Stimulated activated CD4-positive, alpha-beta T cell treated with anti-CD3 and anti-CD28 coated beads, Interleukin-1b, Interleukin-23, amount 100 ng/mL, for 1 hour (primary cell): ENCODE measurements at places on chromosomes 11 and 22.

DNA sequence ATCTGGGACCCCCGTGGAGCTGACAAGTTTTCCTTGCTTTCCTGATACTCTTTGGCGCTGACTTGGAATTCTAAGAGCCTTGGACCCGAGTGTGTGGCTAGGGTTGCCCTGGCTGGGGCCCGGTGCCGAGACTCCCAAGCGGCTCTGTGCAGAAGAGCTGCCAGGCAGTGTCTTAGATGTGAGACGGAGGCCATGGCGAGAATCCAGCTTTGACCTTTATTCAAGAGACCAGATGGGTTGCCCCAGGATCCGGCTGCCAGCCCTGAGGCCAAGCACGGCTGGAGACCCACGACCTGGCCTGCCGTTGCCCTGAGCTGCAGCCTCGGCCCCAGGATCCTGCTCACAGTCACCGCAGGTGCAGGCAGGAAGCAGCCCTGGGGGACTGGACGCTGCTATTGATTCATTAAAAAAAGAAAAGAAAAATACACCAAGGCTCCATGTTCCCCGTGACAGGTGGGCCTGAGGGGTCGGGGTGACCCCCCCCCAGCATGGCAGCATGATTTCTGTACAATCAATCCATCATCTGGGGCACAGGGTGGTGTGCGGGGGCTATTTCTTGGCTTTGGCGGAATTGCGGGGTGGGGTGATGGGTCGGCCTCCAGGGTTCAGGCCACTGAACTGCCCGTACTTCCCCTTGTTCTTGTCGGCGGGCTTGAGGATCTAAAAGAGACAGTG, 3.5 kb downstream of the PPP1CA start:
- no peak for DNase-seq

DNA sequence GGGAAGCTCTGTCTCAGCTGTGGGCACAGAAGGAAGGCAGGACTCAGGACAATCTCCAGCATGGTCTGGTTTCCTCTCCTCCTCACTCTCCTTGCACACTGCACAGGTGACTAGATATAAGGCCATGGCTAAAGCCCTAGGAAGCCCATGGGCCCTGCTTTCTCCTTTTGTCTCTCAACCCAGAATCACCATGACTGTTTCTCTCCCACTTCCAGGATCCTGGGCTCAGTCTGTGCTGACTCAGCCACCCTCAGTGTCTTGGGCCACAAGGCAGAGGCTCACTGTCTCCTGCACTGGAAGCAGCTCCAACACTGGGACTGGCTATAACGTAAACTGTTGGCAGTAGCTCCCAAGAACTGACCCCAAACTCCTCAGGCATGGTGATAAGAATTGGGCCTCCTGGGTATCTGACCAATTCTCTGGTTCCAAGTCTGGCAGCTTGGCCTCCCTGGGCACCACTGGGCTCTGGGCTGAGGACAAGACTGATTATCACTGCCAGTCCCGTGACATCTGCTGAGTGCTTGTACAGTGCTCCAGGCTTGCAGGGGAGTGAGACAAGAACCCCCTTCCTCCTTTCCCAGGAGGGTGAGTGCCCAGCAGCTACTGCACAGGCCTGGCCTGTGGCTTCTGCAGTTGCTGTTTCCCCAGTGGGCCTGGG, 104.0 kb upstream of the TOP3B start:
- no peak for DNase-seq

DNA sequence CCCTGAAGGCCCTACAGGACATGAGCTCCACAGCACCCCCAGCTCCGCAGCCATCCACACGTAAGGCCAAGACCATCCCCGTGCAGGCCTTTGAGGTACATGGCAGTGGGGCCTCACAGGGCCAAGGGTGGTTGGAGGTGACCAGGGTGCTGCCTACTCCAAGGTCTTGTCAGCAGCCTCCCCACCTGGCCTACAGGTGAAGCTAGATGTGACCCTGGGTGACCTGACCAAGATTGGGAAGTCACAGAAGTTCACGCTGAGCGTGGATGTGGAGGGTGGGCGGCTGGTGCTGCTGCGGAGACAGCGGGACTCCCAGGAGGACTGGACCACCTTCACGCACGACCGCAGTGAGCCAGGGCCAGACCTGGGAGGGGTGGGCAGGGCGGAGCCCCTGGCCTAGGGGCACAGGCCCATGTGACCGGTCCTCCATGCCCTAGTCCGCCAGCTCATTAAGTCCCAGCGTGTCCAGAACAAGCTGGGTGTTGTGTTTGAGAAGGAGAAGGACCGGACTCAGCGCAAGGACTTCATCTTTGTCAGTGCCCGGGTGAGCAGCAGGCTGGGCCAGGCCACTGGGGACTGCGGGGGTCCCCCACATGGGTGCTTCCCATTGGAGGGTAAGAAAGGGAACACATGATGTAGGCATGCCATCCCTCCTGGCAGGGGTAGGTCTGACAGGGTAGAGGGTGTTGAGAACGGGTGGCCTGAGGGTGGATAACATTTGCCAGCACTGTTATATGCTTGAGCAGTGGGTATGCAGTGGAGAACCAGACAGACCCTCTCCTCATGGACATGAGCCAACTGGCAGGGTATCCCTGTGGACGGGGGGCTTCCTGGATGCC, 5.6 kb downstream of the INPPL1 start:
- DNase-seq = no peak

GRCh38 chr22:17772958-17773605, 1.2 kb downstream of the BID start:
- DNase-seq = no peak

DNA sequence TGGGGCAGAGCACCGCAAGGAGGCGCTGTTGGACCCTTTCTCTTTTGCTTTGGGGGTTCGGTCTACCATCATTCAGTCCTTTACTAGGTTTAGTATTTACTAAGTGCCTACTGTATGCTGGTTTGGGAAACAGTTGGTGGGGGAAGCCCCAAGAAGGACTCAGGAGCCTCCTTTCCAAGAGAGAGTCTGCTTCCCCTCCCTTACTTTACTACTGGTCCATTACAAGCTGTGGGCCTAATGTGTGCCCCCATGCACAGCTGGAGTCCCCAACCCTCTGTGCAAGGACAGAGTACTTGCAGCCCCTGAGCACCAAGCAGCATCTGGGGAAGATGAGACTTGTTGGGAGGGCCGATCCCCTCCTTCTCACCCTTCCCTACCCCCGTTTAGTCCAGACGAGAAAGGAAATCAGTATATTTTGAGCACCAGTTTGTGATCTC, 876 bp upstream of the UBE2L6 start:
- peak; percentile 66 for DNase-seq
